ENCODE measurements at places on chromosomes 5 and 9. TPM values are rescaled to one million over a fixed set of nuclear protein-coding genes. Genes with fewer than 3 reads are reported as not detected.
A peak's percentile ranks its signal among the peaks of the same experiment; 100 is the strongest.

The ECM2 gene
- 13.8 TPM for total RNA-seq

GRCh38 chr5:74199436-74200210 lies 440.9 kb downstream of the ENC1 start:
- no peak for DNase-seq

DNA sequence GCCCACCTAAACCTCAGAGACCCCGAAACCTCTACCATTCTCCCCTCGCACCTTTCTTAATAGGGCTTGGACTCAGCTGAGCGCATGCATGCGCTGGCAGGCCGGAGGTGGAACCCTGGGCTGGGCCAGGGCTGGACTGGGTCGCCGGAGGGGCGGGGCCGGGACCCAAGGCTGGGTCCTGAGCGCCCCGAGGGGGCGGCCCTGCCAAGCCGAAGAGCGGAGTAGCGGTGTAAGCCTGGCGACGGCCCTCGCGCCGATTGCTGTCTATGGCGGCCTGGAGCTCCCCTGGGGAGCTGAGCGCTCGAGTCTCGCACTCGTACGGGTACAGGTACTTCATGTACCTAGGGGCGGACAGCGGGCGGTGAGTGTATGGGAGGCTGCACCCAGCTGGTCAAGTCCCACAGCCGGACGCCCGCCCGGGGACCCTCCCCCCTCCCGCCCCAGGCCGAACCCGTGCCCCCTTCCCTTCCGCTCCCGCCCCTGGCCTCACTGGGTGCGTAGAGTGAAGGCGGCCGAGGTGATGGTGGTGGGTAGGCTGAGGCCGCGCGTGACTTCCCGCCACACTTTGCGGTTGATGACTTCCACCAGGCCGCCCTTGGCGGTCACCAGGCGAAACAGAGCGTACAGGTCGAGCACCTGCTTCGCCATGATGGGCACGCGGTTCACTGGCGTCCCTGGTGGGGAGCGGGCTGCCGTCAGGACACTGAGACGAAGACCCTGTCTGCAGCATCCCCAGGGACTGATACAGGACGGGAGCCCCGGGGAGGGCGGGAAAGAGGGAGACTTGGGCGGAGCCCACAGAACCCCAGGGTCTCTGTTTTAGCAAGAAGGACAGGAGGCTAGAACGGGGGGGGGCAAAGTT lies 3.3 kb upstream of the DCTN3 start:
- DNase-seq: no peak

DNA sequence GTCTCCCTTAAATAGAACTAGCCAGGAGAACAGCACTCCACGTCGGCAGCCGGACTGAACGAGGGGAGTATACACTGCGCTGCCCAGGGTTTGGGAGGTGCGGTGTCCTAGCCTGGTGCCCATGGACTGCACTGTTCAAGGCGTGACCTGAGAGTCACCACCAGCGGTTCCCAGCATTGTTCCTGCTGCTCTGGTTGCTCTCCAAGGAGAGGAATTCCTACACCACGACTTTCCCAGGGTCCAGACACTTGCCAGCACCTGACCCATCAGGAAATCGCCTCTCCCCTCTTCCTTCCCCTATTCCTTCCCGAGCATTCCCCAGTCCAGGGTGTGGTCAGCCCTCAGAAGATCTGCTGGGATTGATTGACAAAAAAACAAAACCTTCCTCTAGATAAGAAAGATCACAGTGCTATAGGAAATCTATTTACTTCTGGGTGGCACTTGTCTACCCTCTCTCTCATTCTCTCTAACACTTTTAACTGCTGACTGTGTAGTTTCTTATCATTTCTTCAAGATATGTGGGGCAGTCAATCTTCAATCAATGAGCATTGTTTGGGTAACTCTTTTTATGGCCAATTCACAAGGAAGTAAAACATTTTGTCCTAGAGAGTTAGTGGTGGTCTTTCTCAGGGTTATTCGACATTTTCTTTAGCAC lies 297.8 kb upstream of the ACTBL2 start:
- DNase-seq: no peak

DNA sequence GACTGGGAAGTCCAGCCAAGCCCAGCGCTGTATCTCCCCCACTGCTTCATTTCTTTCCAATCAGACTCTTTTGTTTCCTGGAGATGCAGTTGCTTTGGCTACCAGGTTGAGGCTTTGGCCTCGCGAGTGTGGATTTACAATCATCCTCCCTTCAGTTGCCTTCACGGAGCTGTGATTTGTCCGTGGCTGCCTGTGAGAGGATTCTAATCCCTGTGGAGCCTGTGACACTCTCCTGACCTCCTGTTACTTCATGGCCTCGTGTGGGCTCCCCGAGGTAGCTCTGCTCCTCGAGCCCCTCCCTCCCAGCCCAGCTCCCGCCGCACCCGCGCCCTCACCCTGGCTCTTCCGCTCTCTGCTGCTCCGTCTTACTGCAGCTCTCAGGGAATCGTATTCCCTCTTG lies 107.2 kb upstream of the STC2 start:
- no peak for DNase-seq

DNA sequence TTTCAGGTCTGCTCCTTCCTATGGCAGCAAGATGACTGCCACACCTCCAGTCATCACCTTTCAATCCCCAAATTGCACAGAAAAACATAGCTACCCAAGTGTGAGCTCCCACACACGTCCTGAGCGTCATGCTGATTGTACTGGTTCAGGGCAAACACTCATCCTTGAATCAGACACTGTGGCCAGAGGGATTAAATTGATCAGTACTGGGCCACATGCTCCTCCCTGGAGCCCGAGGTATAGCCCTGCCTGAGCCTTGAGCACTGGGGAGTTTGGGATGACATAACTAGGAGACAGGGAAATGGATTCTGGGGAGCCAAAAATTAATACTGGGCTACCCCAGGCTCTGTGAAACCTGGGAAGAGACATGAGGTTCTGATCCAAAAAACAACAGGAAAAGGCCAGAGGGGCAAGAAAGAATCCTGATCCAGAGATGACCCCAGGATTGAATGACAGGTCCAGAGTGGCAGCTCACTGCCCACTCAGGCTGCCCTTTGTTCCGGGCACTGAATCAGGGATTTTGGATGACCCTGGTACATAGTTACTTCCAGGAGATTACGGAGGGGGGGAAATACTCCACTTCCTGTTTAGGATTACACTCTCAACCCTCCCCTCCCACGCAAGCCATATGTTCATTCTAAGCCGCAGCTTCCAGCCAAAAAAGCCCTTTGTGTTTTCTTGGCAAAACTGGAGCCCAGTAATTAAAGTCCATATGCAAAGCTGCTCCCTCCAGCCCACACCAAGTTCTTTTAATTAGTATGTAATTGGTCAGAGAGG lies 141.6 kb upstream of the SPRY4 start:
- no peak for DNase-seq

- no peak for DNase-seq
These were observed 40.8 kb upstream of the GNPDA1 start for GRCh38 chr5:142053426-142054151.

DNA sequence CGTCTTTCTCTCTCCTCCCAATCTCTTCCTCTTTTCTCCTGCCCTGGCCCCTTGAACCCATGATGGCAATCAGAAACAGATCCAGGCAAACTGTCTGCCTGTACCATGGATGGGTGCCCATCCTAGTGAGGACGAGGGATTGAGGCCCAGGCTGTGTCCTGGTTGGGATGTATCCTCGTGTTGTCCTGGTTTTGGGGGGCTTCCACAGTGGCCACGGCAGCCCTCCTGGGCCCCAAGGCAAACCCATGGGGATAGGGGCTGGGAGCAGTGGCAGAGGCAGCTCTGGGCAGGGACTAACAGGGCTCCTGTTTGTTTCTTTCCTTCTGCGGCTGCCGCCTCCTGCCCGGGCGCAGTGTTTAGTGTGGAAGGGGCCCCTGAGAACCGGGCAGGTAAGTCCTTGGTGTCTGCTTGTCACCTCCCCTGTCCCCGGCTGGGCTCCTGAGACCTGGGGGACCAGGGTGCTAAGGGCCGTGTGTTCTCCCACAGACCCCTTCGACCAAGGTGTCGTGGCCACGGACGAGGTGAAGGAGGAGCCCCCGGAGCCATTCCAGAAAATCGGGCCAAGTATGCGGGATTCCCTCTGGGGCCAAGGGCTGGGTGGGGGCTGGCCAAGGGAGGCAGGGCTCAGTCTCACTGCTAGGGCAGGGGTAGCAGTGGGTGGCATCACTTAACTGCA lies 70.0 kb downstream of the AMBP start:
- DNase-seq: peak; percentile 58

- DNase-seq: no peak
These were observed 25.2 kb downstream of the FXN start for GRCh38 chr9:69060766-69061165.

The WDR38 gene
- total RNA-seq: not detected

DNA sequence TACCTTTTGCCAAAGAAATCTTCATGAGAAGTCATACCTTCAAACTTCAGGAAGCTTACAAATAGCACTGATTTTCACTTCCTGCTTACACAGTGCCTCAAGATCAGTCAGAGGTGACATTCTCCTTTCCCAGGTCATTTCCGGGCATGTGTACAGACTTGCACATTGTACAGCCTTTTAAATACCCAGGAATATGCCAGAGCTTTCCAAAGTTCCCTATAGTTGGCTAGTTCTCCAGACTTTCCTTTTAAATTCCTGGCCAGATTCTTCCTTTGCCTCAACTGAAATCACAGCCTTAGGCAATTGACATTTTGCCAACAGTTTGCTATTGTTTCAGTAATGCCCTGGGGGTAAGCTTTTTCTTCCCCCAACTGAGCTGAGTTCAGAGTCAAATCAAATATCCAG lies 47.2 kb downstream of the RFX3 start:
- DNase-seq: no peak

Data from upper lobe of right lung (tissue), 1 donor.